ENCODE measurements at places on chromosomes 2 and 18.

DNA sequence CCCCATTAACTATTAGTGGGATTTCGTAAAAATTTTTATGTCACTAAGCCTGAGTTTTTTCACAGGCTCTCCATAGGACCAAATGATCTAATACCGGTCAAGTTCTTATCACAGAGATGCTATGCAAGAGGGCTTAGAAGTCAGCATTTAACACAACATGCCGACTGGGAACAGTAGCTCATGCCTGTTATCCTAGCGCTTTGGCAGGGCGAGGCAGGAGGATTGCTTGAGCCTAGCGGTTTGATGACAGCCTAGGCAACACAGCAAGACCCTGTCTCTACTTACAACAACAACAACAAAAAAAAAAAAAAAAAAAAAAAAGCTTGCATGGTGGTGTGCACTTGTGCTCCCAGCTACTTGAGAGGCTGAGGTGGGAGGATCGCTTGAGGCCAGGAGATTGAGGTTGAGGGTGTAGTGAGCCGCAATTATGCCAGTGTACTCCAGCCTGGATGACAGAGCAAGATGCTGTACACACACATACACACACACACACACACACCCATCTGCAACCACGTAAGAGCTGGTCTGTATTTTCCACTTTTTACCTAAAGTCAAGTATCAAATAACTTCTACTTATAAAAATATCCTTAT is 67.6 kb upstream of the FAM124B start:
- DNase-seq: no peak

DNA sequence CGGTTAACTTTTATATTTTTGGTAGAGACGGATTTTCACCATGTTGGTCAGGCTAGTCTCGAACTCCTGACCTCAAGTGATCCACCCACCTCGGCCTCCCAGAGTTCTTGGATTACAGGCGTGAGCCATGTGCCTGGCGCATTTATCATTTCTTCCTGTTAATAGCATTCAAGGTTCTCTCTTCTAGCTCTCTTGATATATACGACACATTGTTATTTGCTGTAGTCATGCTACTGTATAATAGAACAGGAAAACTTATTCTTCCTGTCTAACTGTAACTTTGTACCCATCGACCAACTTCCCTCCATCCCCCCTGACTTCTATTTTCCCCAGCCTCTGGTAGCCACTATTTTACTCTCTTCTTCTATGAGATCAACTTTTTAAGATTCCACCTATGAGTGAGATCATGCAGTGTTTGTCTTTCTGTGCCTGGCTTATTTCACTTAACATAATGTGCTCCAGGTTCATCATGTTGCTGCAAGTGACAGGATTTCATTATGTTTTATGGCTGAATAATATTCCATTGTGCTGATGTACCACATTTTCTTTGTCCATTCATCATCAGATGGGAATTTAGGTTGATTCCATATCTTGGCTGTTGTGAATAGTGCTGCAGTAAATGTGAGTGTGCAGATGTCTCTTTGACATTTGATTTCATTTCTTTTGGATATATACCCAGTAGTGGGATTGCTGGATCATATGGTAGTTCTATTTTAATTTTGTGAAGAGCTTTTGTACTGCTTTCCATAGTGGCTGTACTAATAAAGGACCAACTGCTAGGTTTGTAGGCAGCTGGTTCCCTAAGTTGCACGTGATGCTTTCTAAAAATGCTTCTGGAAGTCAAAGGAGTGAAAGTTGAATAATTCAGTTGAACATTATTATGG is 205.2 kb downstream of the PRKCE start:
- DNase-seq: no peak

DNA sequence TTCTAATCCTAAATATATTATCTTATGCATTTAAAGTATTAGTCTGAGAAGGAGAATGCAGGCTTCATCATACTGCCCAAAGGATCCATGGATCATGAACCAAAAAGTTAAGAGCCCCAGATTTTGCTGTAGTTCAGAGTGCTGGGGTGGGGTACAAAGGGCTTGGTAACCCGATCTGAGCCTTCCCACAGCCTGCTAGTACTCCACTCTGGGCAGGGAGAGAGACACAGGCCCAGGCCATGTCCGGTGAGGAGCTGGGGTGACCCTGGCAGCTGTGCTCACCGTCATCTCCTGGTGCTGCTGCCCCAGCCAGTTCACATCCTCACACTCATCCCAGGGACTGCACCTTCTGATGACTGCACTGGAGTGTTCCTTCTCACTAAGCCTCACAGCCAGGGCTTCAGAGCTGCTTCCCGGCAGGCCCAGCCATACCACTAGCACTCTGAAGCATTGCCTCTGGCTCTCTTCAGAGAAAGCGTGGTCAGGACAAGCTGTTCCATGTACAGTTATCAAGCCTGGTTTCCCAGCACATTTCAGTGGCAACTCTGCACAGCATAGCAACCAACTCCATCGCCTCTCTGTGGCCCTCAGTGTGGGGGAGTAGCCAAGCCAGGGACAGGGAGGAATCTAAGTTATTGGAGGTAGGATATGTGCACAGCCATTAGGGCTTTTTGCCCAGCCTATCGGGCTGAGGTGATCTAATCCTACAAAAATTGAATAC is 189.0 kb upstream of the CTAGE1 start:
- DNase-seq: no peak

- no peak for DNase-seq
Observed at GRCh38 chr2:156447761-156448160, 11.6 kb downstream of the GPD2 start.
